ENCODE measurements at places on chromosomes 7 and 10.

GRCh38 chr10:44386546-44387052, 1.7 kb upstream of the CXCL12 start:
- DNase-seq = no peak

DNA sequence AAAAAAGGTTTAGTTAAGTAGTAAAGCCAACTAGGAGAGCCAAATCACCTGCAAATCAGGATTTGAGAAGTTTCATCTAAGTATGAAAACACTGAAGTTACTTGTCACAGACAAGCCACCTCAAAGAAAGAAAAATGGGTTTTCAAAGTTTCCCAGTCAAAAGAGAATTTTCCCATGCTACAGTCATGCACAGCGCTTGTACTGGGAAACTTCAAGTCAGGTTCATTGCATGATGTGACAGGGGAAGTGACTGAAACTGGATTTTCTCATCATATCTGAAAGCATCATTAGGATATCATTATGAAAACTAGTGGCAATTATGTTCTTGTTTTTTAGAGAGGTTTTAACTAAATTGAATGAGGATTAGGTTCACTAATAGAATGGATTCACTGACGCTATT, 167.0 kb downstream of the SGMS1 start:
- no peak for DNase-seq

- DNase-seq = no peak
Measured at GRCh38 chr7:103797647-103798307, 191.7 kb downstream of the RELN start.

- DNase-seq = no peak
Measured at GRCh38 chr10:64379898-64380297, 858.7 kb downstream of the REEP3 start.

DNA sequence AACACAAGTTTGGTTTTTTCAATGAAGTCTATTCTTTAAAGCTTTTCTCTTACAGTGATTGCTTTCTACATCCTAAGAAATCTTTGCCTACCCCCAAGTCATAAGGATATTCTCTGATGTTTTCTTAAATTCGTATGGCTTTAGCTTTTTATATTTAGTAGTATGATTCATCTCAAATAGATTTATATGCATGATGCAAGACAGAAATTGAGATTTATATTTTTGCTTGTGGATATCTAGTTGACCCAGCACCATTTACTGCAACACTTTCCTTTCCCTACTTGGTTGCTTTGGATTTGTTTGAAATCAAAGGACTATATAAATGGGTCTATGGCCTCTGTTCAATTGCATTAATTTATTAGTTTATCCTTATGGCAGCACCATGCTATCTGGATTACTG, 113.9 kb downstream of the ZNF438 start:
- no peak for DNase-seq

DNA sequence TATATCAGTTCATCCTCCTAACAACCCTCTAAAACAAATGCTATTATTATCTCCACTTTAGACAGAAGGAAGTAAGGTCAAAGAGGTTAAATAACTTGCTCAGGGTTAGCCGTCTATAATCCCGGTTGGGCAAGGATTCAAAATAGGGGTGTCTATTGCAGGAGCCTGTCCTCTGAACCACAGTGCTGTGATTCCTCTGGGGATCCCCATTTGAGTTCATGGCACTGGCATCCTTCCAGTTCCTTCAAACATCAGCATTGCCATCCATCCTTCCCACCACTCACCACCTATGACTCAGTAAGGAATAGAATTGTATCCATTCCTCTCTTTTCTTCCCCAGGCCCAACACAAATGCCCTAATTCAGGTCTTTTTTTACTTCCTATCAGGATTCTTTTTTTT, 25.6 kb downstream of the HPS6 start:
- DNase-seq = no peak

DNA sequence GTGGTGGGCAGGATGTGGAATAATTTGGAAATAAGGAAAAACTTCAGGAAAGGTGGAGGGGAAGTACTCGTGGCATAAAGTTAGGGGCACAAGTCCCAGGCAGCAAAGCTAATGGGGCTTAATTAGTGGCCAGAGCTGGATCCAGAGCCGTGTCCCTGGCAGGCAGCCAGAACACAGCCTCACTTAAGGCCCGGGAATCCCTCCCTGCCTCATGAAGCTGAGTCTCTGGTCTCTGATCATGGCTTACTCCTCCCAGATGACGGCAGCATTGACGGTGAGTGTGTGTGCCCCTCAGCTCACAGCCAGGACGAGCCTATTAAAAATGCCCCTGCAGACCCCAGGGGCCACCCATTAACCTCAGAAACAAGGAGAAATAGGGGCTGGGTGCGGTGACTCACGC, 48.2 kb upstream of the NPTX2 start:
- no peak for DNase-seq

DNA sequence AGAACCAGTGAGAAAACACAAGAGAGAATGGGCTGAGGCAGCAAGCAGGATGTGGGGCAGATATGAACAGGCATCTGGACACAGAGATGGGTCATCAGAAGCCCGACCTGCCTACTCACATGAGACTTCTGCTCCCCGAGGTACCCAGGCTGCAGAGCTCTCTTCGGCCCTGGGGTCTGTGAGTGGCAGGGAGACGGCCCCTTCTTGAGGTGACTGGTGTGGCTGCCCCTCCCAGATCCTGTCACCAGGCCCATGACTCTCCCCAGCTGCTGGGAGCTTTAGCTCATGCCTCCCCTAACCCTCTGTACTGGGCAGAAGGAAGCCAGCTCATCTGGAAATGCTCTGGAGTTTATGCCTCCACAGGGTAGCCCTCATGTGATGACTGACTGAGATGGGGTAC, 157.6 kb upstream of the PCBD1 start:
- DNase-seq = no peak

- no peak for DNase-seq
Measured at GRCh38 chr10:121680879-121681655, 82.8 kb upstream of the FGFR2 start.

GRCh38 chr7:39749177-39749576, 125.8 kb downstream of the RALA start:
- no peak for DNase-seq

GRCh38 chr7:127933146-127933545, 98.1 kb downstream of the LRRC4 start:
- DNase-seq = no peak

DNA sequence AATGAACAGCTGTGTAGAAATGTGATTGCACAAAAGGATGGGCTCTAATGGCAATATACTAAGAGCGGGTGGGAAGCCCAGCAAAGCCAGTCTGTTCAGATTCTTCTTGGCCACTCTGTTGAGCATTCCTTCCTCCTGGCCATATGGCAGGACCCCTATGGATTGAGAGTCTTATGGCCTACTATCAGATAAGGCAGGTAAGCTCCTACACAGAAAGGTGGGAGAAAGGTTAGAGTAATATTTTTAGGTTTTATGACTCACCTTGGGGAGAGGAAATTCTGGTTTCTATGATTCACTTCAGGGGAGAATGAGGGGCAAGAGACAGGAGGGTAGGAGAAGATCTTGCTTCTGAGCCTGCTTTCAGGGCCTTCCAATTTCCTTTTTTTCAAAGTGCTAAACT, 15.1 kb upstream of the AKR1B10 start:
- no peak for DNase-seq

- no peak for DNase-seq
Measured at GRCh38 chr10:44771233-44771995, 139.7 kb upstream of the TMEM72 start.

- no peak for DNase-seq
Measured at GRCh38 chr7:11336432-11336831, 362.8 kb downstream of the PHF14 start.

DNA sequence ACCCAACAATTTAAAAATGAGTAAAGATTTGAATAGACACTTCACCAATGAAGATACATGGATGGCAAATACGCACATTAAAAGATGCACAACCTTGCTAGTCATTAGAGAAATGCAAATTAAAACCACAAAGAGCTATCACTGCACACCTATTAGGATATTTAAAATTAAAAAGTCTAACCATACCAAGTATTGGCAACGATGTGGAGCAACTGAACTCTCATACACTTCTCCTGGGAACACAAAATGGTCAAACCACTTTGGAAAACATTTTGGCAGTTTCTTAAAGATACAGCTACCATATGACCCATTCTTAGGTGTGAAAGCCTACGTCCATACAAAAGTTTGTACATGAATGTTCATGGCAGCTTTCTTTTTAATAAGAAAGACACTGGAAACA, 36.1 kb downstream of the DCLRE1C start:
- no peak for DNase-seq

DNA sequence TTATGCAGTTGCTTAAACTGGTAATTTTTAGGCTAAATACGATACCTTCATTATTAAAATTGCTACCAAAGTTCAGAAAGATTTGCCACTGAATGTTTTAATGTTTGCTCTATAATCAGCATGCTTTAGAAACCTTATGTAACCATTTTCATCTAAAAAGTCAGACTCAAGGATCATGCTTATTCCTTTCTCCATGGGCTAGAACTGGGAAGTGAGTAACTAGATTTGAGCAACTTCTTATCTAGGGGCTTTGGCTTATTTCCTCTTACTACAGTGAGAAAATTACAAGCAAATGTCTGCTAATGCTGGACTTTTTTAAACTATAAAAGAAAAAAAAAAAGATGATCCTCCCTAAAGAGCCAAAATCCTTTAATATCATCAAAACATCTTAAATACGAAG, 215.9 kb downstream of the CRPPA start:
- DNase-seq = no peak

- DNase-seq = no peak
Measured at GRCh38 chr7:64666663-64667050, 724 bp downstream of the ZNF107 start.

- no peak for DNase-seq
Measured at GRCh38 chr10:104339469-104340110, 1.3 kb upstream of the ITPRIP start.

GRCh38 chr10:30589441-30589840, 40.1 kb downstream of the LYZL2 start:
- DNase-seq = no peak

- no peak for DNase-seq
Measured at GRCh38 chr10:117533507-117534281, 8.9 kb upstream of the EMX2 start.

DNA sequence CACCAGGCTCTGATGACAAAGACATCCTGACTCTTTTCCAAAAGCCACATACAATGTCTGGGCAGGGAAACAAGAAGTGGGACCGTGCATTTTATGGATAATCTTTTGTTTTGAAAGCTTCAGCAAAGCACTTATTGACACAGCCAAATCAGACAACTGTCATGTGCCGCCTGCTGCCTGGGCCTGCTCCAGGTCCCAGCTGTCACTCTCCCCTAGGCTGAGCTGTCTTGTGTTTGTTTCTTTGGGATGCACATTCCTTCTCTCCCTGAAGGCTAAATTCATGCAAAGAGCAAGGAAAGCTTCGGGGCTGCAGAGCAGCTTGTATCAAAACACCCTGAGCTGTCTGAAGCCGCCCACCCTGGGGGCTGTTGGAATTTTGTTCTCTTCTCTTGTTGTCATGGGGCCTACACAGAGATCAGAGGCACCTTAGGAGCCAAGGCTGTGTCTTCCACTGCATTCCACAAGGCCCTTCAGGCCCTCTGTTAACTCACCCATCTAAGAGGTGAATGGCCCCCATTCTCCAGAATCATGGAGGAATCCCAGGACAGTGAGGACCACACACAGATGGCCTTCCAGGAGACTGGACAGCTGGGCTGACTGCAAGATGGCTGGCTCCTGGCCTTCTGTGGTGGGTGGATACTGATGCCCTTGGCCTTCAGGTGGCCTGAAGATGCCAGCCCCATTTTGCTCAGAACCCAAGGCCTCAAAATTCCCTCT, 17.8 kb upstream of the SLC18A2 start:
- DNase-seq = no peak

DNA sequence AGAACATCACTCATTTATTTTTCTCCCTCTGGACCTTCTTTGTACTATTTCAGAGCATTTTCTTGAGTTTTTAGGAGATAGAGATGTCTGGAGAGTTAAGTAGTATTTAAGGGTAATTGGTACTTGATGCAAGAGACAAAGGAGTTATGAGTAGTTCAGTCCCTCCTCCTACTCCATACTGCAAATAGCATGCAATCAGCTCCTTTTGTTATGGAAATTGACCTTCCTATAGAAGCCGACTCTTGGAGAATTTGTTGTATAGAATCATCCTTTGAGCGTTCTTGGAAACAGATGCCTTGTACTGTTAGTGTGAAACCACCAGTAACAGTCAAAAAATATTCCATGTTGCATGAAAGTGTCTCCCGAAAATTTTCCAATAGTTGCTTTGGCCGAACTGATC, 428.2 kb upstream of the GALNT17 start:
- DNase-seq = no peak

DNA sequence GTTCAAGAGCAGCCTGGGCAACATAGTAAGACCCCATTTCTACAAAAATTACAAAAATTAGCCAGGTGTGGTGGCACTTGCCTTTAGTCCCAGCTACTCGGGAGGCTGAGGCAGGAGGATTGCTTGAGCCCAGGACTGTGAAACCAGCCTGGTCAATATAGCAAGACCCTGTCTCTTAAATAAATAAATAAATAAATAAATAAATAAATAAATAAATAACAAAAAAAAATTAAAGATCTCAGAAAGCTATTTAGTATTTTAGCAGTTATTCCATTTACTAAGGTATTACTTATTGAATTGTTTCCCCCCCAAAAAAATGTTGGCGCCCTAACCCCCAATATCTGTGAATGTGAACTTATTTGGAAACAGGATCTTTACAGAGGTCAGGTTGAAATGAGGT, 50.8 kb upstream of the CPN1 start:
- no peak for DNase-seq

DNA sequence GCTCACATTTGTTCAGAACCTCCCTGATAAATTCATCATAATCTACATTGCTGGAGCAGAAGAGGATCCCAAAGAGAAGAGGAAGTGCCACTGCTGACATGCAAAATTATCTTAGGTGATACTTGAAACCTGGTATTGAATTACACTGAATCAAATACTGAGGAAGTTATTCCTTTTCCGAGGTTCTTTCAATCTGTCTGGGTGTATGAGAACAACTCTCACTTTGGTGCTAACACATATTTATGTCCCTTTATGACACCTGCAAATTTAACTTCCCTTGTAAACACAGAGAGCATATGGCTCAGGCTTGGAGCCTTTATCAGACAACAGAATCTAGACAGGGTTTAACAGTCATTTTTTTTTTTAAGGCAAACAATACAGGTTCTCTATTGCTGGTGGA, 131.4 kb downstream of the SRPK2 start:
- no peak for DNase-seq

GRCh38 chr7:55066524-55066923, 47.7 kb downstream of the EGFR start:
- DNase-seq = no peak

- no peak for DNase-seq
Measured at GRCh38 chr10:68231817-68232251, at the start of gene ATOH7. ATOH7 (minus strand) TSS chr10:68232113; CDS start chr10:68231677, 436 bp downstream.
